ENCODE measurements at places on chromosomes 5 and 9. TPM values are rescaled to one million over a fixed set of nuclear protein-coding genes. Genes with fewer than 3 reads are reported as not detected.

SPATA24 gene
- 5.7 TPM for total RNA-seq

EIF4E1B gene
- total RNA-seq = not detected

RNF14 gene
- 55.8 TPM for total RNA-seq

LAMC3 gene
- 1.5 TPM for total RNA-seq

All from A549 treated with CpdA at 1 μM for 4 hours (cell line).